ENCODE measurements at places on chromosomes 2 and 18.
A peak's percentile ranks its signal among the peaks of the same experiment; 100 is the strongest.

DNA sequence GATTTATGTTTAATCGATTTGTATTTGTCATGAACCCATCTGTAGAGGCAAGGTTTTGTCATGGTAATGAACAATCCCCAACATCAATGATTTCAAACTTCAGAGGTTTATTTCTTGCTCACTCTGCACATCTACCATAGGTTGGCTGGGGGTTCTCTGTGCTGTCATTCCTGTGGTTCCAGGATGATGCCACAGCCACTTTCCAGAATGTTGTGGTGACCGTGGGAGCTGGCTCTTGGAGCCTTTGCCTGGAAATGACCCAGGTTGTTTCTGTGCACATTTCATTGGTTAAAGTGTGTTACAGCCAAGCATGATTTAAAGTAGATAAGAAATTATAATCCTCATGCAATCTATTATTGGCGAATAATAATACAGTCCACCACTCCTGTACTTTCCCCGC is 28.2 kb upstream of the EPAS1 start:
- no peaks in the 10 kb centered on the region for H3K36me3 ChIP-seq
- no peak for DNase-seq
- H3K27ac ChIP-seq = peak overlapping the region; percentile 37
- no peaks in the 10 kb centered on the region for H3K27me3 ChIP-seq
- H3K4me1 ChIP-seq = peaks cover 58% of the 10 kb centered on the region

DNA sequence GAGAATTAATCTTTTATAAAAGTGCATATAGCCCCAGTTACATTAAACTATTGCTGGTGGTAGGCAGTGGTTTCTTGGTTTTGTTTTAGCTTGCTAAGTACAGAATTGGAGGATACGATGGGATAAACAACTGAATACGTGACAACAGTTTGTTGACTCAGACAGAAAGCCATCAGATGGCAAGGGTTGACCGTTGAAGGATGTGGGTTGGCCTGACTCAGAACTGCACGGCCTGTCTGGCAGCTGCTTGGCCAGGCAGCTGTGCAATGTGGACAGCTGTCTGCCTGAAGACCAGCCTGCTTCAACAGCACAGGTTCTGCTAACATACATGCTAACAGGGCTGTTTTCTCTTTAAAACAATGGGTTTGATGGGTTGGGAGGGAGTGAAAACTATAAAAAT is 46.6 kb downstream of the PRKRA start:
- peaks cover 8% of the 10 kb centered on the region for H3K4me1 ChIP-seq
- H3K27ac ChIP-seq = no peak overlapping the region
- no peaks in the 10 kb centered on the region for H3K27me3 ChIP-seq
- no peak for DNase-seq
- H3K36me3 ChIP-seq = no peaks in the 10 kb centered on the region

DNA sequence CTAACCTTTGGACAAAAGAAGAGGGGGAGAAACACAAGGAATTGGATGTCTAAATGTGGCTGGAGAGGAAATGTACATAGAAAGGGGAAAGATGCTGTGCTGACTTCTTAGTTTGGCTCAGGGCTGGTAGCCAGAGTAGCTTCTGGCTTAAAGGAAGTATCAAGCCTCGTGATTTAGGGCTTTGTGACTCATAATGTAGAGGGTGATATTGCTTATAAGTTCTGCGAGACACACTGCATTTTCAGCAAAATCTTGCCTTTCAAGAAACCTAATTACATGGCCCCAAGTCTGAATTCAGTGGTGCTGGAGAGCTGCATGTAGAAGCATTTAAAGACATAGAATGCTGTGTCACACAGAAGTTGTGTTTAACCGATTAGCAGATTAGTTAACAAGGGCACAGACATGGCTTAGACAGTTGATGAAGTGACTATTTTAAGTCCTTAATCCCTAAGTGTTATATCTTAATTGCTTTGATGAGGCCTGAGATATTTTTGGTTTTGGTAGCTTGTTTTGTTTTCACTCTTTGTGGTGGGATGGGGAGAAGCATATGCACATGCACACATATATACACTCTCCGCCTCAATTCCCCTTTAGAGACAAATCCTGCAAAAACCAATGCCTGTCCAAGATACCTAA is 66.4 kb downstream of the EPAS1 start:
- peaks cover 24% of the 10 kb centered on the region for H3K36me3 ChIP-seq
- H3K4me1 ChIP-seq = peaks cover 18% of the 10 kb centered on the region
- H3K4me3 ChIP-seq = no peak overlapping the region
- no peaks in the 10 kb centered on the region for H3K27me3 ChIP-seq
- peak overlapping the region; percentile 68 for H3K27ac ChIP-seq

- peaks cover 4% of the 10 kb centered on the region for H3K36me3 ChIP-seq
- peaks cover 7% of the 10 kb centered on the region for H3K4me1 ChIP-seq
- H3K27me3 ChIP-seq = peaks cover 80% of the 10 kb centered on the region
Observed at GRCh38 chr2:222313816-222314215, 15.0 kb upstream of the PAX3 start.

DNA sequence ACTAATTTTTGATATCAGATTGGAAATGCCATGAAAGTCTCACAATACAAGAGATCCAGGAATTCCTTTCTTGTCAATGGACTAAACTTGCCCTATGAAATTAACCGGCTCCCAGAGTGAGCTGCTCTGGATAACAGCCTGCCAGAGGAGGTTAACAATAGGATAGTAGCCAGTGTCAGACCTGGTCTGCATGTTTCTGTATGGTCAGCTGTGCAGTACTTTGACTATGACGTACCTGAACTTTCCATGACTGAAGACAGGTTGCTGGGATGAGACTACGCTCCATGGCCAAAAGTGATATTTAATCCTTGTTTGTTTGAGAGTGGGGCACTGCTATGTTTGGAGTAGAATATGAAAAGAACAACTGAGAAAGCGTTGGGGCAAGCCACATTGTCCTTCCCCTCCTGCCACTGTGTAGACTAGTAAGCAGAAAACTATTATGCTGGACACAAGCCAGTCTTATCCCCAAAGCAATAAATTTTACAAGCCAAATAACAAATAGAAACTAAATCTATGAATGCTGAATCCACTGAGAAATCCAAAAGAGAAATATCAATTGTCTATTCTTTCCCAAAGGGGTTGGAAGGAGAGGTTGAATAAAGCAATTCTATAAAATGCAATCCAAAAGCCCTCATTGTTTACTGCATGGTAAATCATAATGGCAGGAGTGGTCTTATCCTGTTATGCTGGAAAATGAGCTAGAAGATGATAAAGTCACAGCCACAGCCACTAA is 115.5 kb upstream of the CYP26B1 start:
- peaks cover 4% of the 10 kb centered on the region for H3K4me1 ChIP-seq
- H3K36me3 ChIP-seq = no peaks in the 10 kb centered on the region
- H3K4me3 ChIP-seq = no peak overlapping the region
- H3K27ac ChIP-seq = no peak overlapping the region
- no peaks in the 10 kb centered on the region for H3K27me3 ChIP-seq

- H3K4me1 ChIP-seq = peaks cover 16% of the 10 kb centered on the region
- peaks cover 2% of the 10 kb centered on the region for H3K27me3 ChIP-seq
- DNase-seq = no peak
- peaks cover 32% of the 10 kb centered on the region for H3K36me3 ChIP-seq
- no peak overlapping the region for H3K27ac ChIP-seq
- H3K4me3 ChIP-seq = no peak overlapping the region
Observed at GRCh38 chr2:665340-666073, 11.7 kb downstream of the TMEM18 start.

- no peak overlapping the region for H3K4me3 ChIP-seq
- H3K36me3 ChIP-seq = no peaks in the 10 kb centered on the region
- no peaks in the 10 kb centered on the region for H3K27me3 ChIP-seq
- no peak overlapping the region for H3K27ac ChIP-seq
Observed at GRCh38 chr18:1544016-1544415, 639.3 kb downstream of the ADCYAP1 start.

DNA sequence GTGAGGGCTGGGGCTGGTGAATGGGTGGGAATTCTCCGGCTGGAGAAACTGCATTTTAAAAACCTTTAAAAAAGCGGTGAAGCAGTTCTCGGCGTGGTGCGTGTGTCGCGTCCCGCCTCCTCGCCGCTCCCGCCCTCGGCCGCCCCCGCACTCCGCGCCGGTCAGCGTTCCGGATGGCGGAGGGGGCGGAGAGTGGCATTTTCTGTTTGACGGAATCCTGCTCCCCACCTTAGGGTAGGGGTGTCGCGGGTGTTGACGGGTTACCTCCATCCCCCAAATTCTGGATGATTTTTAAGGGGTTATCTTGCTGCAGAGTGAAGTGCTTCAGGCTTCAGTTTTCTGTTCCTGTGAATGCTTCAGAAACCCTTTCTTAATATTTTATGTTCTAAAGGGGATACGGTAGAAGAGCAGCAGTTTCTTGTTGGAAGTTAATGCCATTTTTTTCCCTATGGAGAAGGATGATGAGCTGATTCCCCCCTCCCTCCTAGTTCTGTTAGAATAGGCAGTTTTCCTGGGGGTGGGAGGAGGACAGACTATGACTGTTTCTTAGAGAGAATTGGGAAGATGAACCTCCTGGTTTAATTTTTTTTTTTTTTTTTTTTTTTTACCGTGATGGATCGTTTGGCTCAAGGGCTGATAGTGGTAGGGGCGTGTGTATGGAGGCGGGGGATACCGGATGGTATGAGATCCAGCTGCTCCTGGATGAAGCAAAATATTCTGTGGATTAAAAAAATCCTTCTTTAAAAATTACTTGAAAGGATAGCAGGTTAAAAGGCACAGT is 756 bp downstream of the ABI2 start:
- no peak for DNase-seq
- H3K36me3 ChIP-seq = no peaks in the 10 kb centered on the region
- peak overlapping the region; percentile 93 for H3K4me3 ChIP-seq
- peak overlapping the region; percentile 84 for H3K27ac ChIP-seq
- H3K4me1 ChIP-seq = peaks cover 28% of the 10 kb centered on the region
- H3K27me3 ChIP-seq = no peaks in the 10 kb centered on the region

- H3K36me3 ChIP-seq = no peaks in the 10 kb centered on the region
- no peak overlapping the region for H3K4me3 ChIP-seq
- no peak overlapping the region for H3K27ac ChIP-seq
- no peaks in the 10 kb centered on the region for H3K4me1 ChIP-seq
Observed at GRCh38 chr2:198375083-198375410, 570.7 kb downstream of the PLCL1 start.

DNA sequence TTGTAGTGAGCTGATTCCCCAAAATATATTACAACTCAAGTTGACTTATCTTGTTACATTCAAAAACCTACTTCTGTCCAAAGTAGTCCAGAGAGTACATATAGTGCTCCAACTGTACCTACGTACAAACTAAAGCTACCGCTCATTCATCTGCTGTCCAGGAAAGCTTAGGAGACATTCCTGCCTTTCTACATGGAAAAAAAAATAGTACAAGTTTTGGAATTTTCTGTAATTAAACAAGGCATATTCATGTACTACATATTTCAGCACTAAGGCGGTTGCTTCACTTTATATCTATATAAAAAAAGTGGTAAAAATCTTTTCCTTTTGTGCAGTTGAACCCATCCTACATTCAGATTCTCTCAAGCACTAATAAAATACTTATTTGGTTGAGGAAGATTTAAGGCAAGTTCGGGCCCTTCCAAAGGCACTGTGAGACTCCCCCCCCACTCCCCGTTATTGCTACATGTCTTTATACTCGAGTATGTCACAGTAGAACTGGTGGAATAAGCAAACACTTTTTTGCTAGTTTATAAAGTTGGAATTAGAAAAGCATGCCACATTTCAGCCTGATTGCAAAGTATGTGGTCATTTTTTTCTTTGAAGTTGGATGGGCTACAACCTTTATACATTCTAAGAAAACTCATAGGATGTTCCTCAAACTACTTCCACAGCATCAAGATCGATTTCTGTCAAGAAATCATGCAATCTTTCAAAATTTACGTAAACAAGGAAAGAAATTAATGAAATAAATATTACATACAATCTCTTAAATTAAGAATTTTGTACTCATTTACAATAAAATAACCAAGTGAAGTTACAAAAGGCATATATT is 3.7 kb downstream of the ZFP36L2 start:
- no peaks in the 10 kb centered on the region for H3K27me3 ChIP-seq
- peaks cover 59% of the 10 kb centered on the region for H3K4me1 ChIP-seq
- peaks cover 16% of the 10 kb centered on the region for H3K36me3 ChIP-seq
- peak overlapping the region; percentile 79 for H3K4me3 ChIP-seq

DNA sequence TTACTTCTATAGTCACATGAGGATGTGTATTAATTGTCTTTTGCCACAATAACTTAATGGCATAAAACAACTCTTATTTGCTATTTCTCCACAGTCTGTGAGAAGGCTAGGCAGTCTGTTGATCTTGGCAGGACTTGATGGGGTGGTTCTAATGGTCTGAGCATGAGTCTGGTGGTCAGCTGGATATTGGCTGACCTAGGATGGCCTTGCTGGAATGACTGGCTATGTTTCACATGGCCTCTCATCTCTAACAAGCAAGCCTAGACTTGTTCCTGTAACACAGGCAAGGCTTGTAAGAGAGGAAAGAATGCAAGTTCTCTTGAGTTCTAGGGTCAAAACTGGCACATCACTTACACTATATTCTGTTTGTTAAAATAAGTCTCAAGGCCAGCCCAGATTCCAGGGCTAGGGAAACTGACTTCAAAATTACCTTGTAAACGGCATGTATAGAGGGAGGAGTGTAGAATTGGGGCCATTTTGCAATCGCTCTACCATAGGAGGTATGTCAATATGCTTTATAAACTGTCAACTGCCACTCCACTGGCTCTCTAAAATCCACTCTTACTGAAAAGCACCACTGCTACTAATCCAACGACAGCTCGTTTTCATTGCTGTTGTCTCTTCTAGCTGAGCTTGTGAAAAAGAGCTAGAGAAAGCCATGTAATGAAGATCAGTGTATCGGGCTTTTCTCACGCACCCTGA is 325.0 kb upstream of the PKDCC start:
- no peak for DNase-seq
- H3K4me3 ChIP-seq = no peak overlapping the region
- H3K27me3 ChIP-seq = no peaks in the 10 kb centered on the region
- H3K4me1 ChIP-seq = peaks cover 23% of the 10 kb centered on the region

GRCh38 chr18:48775372-48776155 is 175.2 kb downstream of the SMAD7 start:
- no peak overlapping the region for H3K4me3 ChIP-seq
- H3K36me3 ChIP-seq = peaks cover 28% of the 10 kb centered on the region
- peaks cover 50% of the 10 kb centered on the region for H3K4me1 ChIP-seq
- H3K27ac ChIP-seq = peak overlapping the region; percentile 68
- no peaks in the 10 kb centered on the region for H3K27me3 ChIP-seq

GRCh38 chr2:37895140-37895539 is 29.9 kb upstream of the RMDN2 start:
- no peak overlapping the region for H3K4me3 ChIP-seq
- H3K4me1 ChIP-seq = peaks cover 43% of the 10 kb centered on the region
- peak overlapping the region; percentile 53 for H3K27ac ChIP-seq
- no peaks in the 10 kb centered on the region for H3K27me3 ChIP-seq
- DNase-seq = no peak

Data from chondrocyte (in vitro differentiated cells).